ENCODE measurements at places on chromosomes 6 and 20.

GRCh38 chr6:43771858-43772680 lies 2.1 kb downstream of the VEGFA start:
- DNase-seq: no peak

DNA sequence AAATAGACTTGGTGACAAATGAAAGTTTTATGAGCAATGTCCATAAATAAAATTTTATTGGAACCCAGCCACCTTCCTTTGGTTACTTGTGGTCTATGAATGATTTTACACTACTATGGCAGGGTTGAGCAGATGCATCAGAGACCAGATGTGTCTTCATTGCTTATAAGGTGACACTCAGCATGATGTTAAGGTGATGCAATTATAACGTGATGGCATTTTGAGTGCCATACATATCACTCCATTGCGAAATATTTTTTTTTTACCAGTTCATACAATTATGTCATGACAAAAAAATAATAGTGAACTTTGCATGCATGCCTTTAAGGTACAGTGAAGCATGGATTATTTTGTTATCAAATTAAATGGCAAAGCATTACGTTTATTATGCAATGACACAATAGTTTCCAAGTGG lies 96.0 kb downstream of the ADTRP start:
- DNase-seq: no peak

DNA sequence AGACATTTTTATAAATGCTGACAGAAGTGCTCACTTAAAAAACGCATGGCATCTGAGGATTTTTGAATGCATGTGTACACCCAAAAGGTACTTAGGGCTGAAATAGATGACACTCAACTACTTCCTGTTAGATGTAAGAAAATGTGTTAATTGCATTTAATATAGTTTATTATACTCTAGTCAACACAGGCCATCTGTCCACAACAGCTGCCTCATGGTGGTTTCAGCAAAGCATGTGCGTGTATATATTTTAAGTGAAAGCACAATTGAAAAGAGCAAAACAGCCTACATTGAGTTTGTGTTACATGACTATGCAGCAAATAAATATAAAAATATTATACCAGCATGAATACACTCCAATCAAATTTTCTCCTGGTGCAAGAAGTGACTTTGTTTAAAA lies 1233.0 kb upstream of the EYS start:
- DNase-seq: peak; percentile 61

- no peak for DNase-seq
These were observed 36.4 kb downstream of the MYLK4 start for GRCh38 chr6:2714111-2714895.

GRCh38 chr6:45448417-45449389 lies 71.0 kb upstream of the SUPT3H start:
- DNase-seq: no peak

- no peak for DNase-seq
These were observed 10.6 kb downstream of the TAAR1 start for GRCh38 chr6:132648356-132648755.

DNA sequence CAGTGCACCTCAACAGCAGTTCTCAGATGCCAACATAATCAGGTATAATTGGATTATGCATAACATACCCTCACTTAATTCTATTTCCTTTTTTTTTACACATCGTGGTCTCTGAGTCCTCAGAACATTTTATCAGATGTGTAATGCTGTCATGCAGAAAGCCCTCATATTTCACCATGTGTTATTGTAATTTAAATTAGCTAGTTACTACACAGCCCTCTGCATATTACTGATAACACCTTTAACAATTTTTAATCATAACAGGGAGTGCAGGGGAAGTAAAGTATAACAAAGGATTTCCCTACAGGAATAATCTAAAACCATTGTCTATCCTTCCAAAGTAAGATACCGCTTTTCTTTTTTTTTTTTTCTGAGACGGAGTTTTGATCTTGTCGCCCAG lies 91.9 kb upstream of the CCDC28A start:
- no peak for DNase-seq

- peak; percentile 45 for DNase-seq
These were observed 41.4 kb downstream of the CBFA2T2 start for GRCh38 chr20:33531047-33531877.

DNA sequence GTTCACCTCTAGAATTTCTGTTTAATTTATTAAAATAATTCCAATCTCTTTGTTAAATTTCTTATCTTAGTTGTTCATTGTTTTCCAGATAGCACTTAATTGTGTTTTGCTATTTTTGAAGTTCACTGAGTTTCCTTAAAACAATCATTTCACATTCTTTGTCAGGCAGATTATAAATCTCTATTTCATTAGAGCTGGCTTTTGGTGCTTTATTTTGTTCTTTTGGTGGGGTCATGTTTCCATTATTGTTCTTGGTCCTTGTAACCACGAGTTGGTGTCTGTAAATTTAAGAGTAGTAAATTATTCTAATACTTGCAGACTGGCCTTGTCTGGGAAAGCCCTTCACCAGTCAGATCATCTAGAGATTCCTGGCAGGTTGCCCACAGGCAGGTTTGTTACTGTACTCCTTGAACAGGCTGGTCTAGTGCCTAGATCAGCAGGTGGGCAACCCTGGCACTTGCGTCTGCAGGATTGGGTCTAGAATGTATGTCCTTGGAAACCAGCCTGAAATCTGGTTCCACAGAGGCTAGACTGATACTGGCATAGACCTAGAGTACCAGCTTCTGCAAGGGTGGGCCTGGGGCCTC lies 110.4 kb downstream of the ADGB start:
- DNase-seq: peak; percentile 85

GRCh38 chr20:37421988-37422387 lies 76.0 kb downstream of the SRC start:
- DNase-seq: no peak

- no peak for DNase-seq
These were observed 17.7 kb downstream of the GFRA4 start for GRCh38 chr20:3645309-3646066.

DNA sequence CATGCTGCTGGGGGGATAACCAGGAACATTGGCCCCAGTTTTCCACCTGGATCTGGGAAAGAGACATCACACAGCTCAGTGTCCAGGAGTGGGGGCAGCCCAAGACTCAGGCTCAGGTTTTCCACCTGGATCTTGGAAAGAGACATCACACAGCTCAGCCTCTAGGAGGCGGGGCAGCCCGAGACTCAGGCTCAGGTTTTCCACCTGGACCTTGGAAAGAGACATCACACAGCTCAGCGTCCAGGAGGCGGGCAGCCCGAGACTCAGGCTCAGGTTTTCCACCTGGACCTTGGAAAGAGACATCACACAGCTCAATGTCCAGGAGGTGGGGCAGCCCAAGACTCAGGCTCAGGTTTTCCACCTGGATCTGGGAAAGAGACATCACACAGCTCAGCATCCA lies 361.6 kb downstream of the THBS2 start:
- no peak for DNase-seq

GRCh38 chr6:130674604-130675003 lies 152.6 kb upstream of the SMLR1 start:
- no peak for DNase-seq

DNA sequence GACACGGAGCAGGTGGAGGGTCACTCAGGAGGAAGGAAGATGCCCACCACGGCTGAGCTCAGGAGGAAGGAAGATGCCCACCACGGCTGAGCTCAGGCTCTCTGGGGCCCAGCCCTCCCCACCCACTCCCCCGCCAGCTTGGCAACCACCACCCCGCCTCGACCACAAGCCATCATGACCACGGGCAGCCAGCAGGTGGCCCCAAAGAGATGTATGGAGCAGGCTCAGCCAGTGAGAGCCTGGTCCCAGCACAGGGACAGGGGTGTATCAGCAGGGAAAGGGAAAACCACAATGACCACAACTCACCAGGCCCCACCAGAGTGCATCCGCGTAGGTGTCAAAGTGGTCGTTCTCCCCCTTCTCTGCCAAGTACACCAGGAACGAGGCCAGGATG lies 30.4 kb downstream of the KCNQ2 start:
- peak; percentile 48 for DNase-seq

GRCh38 chr6:6721606-6722005 lies 133.1 kb downstream of the LY86 start:
- DNase-seq: peak; percentile 47

GRCh38 chr6:75524322-75524972 lies 30.8 kb upstream of the FILIP1 start:
- no peak for DNase-seq

DNA sequence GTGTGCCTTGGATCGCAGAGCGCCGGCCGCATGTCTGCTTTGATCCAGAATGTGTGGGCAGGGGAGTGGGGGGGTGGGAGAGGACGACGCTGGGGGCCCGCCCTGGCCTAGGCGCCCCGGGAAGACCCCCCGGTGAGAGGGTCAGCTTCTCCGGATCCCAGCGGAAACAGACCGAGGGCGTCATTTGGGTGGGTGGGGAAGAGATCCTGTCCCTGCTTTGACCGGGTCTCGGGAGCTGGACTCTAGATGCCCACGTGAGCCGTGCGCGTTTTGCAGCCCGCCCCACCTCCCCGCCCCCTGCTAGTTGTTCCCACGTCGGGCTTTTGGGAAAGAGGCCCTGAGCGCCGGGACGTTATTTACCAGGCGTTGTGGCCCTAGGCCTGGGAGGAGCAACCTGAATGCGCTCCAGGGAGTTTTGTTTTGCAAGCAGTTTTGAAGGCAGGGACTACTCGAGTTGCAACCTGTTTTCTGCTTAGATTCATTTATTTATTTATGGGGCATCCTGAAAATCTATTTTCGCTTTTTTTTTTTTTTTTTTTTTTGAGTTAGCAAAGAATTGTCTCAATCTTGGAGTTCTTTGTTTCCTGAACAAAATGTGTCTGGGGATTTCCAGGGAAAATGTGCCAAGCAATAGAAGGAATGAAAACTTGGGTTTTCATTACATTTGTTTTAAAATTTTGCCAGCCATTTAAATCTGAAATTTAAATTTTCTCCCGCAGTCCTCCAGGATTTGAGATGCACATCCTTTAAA lies 1.6 kb downstream of the DSP start:
- DNase-seq: peak; percentile 12

GRCh38 chr6:45470131-45470738 lies 92.5 kb upstream of the SUPT3H start:
- DNase-seq: no peak

GRCh38 chr6:64012351-64013001 lies 376.9 kb downstream of the PHF3 start:
- peak; percentile 73 for DNase-seq

GRCh38 chr6:139060332-139060731 lies 31.8 kb downstream of the ABRACL start:
- DNase-seq: no peak

DNA sequence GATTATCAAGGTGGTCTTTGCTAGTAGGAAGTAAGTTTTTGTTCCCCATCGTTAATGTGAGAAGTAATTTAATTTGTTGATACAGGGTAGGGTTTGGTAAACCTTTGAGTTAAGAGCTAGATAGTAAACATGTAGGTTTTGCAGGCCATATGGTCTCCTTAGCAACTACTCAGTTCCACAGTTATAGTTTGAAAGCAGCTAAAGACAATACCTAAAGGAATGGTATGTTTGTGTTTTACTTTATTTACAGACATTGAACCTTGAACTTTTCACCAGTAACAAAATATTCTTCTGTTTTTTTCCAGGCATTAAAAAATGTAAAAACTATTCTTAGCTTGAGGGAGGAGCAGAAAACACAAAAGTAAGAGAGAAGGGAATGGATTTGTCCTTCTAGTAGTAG lies 1.7 kb downstream of the CAP2 start:
- DNase-seq: no peak

GRCh38 chr6:81531869-81532561 lies 220.5 kb downstream of the TENT5A start:
- no peak for DNase-seq

DNA sequence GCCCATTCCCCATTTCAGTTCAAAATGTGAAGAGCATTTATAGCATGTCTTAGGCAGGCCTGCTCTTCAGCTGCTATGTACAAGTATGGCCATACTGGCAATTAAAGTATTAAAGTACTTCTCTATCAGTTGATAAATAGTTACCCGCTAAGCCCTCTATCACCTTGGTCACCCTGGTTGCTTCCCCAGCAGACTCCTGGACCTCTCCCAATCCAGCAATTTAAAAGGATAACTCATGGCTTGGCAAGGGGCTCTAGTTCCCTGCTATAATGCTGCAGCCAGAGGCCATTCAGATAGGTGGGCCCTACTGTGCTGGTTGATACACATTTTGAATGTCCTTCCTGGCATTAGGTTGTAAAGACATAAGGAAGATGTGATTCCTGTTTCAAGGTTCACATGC lies 7.0 kb downstream of the C6orf163 start:
- no peak for DNase-seq

GRCh38 chr6:47403801-47404200 lies 73.8 kb upstream of the CD2AP start:
- no peak for DNase-seq

- no peak for DNase-seq
These were observed 17.2 kb downstream of the TAB2 start for GRCh38 chr6:149334682-149335160.

GRCh38 chr6:35048631-35049083 lies 92.5 kb downstream of the TCP11 start:
- no peak for DNase-seq

DNA sequence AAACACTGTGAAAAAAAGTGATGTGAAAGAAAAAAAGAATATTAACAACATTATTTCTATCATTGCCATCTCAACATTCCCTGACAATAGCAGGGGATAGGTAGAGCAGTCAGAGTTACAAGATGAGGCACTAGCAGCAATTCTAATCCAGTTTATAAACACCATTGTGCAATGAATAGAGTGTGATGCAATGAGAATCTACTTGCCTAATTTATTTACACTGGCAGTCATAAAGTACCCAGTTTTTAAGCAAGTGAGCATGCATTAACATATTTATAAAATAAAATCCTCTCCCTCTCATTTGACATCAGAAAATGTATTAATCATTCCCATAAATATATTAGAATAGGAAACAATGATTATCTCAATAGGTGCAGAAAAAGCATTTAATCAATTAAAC lies 2.5 kb upstream of the MANEA start:
- no peak for DNase-seq

DNA sequence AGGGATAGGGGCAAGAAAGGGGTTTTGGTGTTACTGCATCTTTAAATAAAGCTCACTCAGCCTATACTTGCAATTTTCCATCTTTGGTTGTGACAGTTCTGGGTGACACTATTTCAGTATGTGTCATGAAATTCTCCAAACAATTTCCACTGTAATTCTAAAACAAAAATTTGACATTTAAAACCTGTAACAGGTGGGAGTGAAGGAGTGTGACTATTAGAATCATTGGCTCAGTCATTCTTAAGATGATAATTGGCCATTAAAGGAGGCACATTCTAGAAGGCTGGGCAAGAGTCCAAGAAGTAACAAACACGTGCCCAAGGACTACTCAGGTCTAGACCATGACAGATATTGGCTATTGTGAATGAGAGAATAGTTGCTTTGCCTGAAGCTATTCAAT lies 153.3 kb upstream of the ARG1 start:
- DNase-seq: peak; percentile 41

DNA sequence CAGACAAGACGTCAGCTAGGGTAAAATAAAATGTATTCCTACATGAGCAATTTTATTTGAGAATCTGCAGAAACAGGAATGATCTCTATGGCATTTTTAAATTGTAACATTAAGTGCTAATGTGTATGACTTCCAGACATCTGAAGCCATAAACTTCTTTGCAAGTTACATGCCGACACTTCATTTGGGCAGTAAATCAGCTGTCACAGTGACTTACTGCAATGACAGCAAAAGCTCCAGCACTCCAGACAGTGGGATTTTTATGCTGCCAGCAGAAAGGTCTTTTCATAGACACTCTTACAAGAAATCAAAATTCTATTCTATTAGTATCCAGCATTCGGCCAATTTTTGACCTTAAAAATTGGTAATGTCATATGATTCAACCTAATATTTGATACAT lies 156.3 kb upstream of the SNX9 start:
- DNase-seq: no peak
